ENCODE measurements at places on chromosomes 7 and 10. TPM values are rescaled to one million over a fixed set of nuclear protein-coding genes. Genes with fewer than 3 reads are reported as not detected.

Gene GCK
- 26.7 TPM for polyA plus RNA-seq

Gene TMEM106B
- polyA plus RNA-seq, result 70.0 TPM

Gene ELAPOR2
- polyA plus RNA-seq, result 70.7 TPM

Gene NRCAM
- 1.2 TPM for polyA plus RNA-seq

Gene ZCCHC24
- 81.5 TPM for polyA plus RNA-seq
